NCI-H1417 treated with DMSO at 0.1 percent for 48 hours (cell line): ENCODE measurements at places on chromosomes 4 and X.

DNA sequence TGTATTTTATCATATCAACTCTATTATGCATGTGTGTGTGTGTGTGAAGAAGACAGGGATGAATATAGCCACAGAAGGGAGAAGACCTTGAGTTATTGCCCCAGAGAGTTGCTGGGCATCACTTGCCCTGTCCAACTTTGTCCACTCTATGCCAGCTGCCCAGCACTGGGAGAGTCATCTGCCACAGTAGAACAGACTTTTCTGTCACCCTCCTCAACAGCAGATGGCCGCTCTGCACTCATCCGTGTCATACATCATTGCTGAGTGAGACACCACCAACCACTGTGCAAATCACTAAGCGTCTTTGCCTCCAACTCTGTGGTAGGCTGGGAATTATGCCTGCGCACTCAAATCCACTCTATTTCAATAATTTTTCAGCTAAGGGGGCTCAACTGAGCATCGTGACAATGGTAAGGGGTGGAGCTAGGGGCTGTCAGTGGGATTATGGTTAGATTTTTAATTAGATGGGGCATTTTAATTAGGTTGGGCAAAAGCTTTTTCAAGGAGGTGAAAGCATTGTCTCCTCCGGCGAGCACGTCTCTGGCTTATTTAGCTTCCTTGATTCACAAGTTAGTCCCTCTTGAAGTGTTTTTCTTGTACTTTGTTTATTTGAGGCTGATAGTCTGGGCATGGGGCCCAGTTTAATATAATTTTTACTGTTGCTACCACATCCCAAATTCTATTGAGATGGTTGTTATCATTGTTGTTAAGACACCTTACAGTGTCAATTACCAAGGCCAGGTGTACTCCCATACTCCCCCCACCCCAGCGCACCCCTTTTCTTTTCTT is 100.1 kb upstream of the KLF3 start:
- no peak for DNase-seq

DNA sequence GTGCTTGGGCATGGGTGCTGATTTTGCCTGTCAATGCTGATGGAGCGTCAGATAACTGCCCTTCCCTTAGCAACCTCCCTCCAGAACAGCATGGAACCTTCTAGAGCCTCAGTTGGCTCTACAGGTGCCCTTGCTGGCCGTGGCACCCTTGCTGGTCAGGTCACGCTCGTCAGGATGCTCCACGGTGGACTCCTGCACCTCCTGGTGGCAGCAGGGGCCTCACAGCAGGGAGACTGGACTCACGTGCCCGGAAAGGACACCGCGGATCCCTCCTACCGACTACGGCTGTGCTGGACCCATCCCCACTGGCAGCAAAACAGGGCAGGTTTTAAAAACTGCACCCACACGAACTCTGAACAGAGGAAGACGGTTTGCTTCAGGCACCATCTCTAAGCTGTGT is 82.1 kb upstream of the AFAP1 start:
- no peak for DNase-seq

- no peak for DNase-seq
Observed at GRCh38 chr4:25172961-25173915, 13.0 kb upstream of the SEPSECS start.

DNA sequence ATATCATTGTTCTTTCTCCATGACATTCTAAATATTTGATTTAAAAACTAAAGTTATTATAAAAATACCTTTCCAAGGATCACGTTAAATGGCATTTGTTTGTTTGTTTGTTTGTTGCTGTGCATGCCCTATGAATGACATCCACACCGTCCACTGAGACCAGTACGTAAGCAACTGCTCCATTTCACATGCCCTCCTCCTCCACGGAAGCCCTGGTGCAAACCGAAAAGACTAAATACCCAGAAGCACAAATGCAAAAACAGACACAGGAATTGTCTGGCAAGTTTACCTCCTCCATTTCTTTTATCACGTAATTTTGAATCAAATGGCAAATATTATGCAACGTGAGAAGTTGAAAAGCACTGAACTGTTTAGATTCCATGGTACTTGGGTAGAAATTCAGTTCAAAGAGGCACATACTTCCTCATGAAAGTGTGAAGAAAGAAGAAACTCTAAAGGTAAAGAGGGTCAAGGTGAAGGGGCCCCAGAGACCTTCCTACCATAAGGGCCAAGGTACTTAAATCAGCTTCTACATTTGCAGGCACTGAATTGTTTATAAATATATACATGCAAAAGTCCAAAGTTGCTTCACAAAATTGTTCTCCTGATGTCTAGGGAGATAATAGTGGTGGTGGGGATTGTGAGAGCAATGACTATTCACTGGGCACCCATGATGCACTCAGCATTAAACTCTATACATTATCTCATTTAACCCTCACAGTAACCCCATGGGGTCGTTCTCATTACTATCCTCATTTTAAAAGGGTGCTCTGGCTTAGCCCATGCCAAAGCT is 23.4 kb downstream of the IRF2 start:
- DNase-seq, result no peak

- no peak for DNase-seq
Observed at GRCh38 chr4:75745161-75745560, 20.8 kb downstream of the USO1 start.

GRCh38 chrX:4379071-4379470 is 665.6 kb upstream of the PRKX start:
- DNase-seq, result no peak

DNA sequence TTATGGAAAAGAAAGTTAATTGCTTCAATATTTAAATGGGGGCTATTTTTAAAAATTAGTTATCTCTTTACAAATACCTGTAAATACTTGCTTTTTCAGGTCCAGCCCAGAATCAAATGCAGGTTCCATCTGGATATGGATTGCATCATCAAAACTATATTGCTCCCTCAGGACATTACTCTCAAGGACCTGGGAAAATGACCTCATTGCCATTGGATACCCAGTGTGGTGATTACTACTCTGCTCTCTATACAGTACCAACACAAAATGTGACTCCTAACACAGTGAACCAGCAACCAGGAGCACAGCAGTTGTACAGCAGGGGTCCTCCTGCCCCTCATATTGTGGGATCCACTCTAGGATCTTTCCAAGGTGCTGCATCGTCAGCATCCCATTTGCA is 29.2 kb downstream of the SEC24B start:
- DNase-seq, result no peak

DNA sequence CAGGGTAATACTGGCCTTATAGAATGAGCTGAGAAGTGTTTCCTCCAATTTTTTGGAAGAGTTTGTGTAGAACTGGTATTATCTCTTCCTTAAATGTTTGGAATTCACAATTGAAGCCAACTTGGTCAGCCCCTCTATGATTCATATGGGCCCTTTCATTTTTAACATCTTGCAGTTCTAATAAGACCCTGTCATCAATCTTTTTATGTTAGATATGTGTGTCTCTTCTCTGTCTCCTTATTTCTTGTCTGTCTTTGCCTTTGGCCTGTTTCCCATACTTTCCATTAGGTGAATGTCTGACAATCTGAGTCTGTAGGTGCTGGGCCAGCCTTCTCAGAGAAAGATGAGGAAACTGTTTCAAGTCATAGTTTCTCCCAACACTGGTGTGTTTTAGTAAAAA is 88.7 kb downstream of the SLC16A2 start:
- no peak for DNase-seq

GRCh38 chr4:110527156-110527555 is 51.2 kb downstream of the ENPEP start:
- no peak for DNase-seq

DNA sequence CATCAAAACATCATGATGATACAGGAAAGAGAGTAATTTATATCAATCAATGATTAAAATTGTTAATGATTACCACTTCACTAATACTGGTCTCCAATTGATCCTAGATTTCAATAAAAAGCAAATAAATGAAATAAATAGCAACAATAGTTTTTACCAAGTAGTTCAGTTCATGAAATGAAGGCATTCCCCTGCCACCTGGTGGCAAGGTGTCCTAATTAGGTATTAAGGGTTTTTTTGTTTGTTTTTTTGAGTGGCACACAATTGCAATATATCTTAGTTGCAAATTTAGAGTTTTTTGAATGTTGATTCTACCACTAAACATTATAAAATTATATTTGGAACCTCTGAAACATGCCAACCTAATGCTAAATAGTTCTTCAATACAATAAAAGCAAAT is 157.4 kb upstream of the PDE5A start:
- DNase-seq, result no peak

GRCh38 chrX:41594634-41595033 is 94.1 kb upstream of the GPR34 start:
- no peak for DNase-seq

DNA sequence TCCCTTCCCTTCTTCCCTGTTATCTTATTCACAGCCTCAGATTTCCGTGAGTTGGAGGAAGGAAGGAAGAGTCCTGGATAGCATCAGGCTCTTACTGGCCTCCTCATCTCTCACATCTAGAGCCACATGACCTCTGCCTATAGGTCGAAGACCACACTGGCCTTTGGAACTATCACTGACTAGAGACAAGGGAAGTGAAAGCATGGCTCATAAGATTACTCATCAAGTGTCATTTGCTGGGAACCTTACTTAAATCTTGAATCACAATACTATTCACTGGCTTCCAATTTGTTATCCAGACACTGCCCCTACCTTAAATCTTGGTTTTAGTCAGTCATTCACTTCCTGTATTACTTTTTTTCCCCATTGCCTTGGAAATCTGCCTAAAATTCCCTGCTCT is 61.6 kb upstream of the MTMR8 start:
- DNase-seq, result no peak

- no peak for DNase-seq
Observed at GRCh38 chr4:4717692-4718091, 141.8 kb upstream of the MSX1 start.

DNA sequence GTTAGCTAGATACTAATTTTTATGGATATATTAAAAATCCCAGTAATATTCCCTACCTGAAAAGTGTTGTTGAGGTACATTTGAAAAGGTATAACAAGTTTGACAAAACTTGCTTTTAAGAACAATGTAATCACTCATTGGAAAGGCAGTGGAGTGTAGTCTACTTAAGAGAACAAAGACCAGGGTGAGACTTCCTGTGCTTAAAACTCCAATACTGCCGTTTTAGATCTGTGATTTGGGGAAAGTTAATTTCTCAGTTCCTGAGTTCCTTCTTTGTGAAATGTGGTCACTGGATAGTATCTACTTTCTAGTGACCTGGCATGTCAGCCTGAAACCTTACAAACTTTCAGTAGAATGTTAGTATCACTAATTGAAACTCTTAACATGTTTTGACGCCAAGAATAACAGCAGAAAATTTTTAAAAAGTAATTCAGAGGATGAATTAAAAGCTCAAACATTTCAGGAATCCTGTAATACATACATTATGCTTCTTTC is 56.8 kb downstream of the PCDH7 start:
- DNase-seq, result no peak

DNA sequence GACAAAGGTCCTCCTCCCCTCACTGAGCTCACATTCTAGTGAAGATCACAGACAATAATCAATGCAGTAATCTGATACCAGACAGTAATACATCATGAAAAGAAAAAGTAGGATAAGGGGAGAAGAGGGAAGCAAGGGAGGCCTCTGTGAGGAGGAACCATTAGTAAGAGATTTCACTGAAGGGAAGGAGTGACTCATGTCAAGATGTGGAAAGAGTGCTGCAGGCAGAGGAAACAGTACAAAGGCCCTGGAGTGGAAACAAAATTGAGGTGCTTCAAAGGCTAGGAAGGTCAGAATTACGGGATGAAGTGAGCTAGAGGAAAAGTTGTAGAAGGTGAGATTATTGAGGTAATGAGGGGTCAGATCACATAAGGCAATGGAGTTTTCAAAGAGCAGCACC is 38.1 kb downstream of the LAMTOR3 start:
- DNase-seq, result no peak

GRCh38 chr4:119337010-119337409 is 15.1 kb upstream of the FABP2 start:
- no peak for DNase-seq

- DNase-seq, result no peak
Observed at GRCh38 chr4:173214661-173215060, 46.0 kb downstream of the GALNT7 start.

DNA sequence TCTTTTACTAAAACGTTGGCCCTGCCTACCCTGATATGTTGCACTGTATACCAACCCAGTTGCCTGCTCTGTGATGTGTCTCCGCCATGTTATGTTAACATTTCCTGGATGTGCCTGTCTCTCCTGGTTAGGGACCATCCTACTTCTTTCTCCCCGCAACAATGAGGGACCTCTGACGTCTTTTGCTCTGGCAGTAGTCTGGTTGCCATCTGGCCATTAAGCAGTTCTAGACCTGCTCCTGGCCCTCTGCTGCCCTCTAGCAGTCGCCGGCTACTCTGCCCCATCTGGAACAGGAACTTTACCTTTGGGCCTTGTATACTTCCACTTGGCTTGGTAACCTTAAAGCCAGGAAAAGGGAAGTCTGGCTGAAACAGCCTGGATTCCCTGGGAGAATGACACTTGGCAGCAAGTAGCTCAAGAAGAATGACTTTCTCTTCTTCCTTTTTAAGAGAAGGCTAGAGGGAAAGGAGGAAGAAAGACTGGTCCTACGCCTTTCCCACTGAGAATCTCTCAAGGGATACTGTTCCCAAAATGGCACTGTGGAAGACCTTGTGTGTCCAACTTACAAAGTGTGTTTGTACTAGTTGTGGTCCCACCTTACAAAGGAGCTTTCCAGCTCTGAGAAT is 63.5 kb downstream of the GPC3 start:
- no peak for DNase-seq

- DNase-seq, result no peak
Observed at GRCh38 chr4:17500574-17500973, 11.3 kb downstream of the QDPR start.

GRCh38 chr4:109041463-109042360 is 260.7 kb downstream of the COL25A1 start:
- no peak for DNase-seq

DNA sequence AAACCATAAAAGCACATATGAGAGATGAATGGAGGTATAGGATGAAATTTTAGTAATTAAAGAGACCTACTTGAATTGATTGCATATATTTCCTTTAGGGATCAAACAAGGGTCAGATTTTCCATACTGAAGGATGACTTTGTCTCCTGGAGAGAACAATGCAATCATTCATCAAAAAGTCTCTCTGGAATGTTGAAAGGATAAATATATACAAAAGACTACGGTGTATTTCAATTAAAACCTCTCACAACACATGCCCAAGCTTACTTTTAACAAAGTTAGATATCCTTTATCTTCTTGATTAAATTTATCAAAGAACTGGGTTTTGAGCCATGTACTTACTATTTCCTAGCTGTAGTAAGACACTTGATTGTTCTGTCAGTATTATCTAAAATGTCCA is 36.8 kb upstream of the ADH7 start:
- no peak for DNase-seq

GRCh38 chrX:148784856-148785255 is 284.4 kb downstream of the AFF2 start:
- no peak for DNase-seq

DNA sequence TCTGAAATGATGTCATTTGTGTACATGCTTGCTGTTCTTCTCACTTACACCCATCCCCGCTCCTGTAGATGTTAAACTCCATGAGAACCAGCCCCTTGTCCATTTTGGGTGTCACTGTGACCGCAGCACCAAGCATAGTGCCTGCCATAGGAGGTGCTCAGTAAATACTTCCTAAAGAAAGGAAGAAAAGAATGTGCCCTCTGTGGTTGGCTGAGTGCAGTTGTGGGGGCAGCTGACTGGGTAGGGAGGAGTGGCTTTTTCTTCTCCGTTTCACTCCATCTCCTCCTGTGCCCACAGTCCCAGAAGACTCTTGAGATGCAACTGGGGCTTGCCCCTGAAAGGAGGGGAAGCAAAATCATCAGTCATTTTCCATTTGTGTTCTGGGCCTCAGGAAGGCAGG is 25.5 kb downstream of the PHEX start:
- DNase-seq, result no peak

GRCh38 chr4:41199788-41200187 is 14.6 kb downstream of the APBB2 start:
- no peak for DNase-seq

GRCh38 chr4:141375855-141376254 is 155.2 kb downstream of the ZNF330 start:
- DNase-seq, result no peak
